ENCODE measurements at places on chromosomes 1 and 21. TPM values are rescaled to one million over a fixed set of nuclear protein-coding genes. Genes with fewer than 3 reads are reported as not detected.

RIPPLY3 gene
- total RNA-seq: not detected

- H3K4me1 ChIP-seq: peaks cover 19% of the 10 kb centered on the region
- no peaks in the 10 kb centered on the region for H3K36me3 ChIP-seq
- DNase-seq: no peak
- no peaks in the 10 kb centered on the region for H3K27me3 ChIP-seq
- H3K4me3 ChIP-seq: no peak overlapping the region
These were observed 3.6 kb upstream of the CAPN2 start for GRCh38 chr1:223708651-223709268.

MIXL1 gene
- total RNA-seq: not detected

DNA sequence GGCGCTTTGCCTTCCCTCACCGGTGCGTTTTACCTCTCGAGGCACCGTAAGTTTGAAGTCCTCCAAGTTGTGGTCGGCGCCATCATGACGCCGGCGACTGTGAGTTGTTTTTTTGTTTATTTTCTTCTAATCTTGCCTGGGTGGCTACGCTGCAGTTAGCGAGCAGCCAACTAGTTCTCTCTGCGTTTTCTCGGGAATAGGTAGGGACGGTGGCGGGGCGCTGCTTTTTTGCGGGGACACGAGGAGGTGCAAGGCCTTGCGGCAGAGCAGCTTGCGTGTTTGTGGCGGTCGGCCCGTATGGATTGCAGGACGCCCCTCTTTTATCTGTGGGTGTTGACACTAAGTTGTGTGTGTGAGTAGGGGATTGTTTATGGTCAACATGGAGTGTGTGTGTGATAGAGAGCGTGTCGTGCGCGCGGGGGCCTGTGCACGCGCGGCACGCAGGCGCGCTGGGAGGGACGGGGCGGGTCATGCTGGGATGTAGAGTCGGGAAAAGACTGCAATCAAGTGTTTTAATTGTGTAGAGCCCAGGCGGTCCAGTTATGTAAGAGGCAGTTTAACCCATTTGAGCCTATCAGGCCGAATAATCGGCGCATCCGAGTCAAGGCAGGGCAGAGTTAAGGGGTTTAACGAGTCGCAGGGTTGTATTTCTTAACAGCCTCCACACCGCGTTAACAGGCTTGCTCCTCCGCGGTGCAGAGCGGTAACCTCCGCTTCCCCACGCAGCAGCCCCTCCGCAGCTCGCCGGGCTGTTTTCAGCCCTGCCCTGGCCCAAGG lies 1.2 kb upstream of the NEGR1 start:
- peak; percentile 11 for DNase-seq
- H3K27me3 ChIP-seq: no peaks in the 10 kb centered on the region
- no peaks in the 10 kb centered on the region for H3K4me1 ChIP-seq
- H3K36me3 ChIP-seq: no peaks in the 10 kb centered on the region
- H3K4me3 ChIP-seq: peak overlapping the region; percentile 71

VANGL2 gene
- total RNA-seq: 0.13 TPM

DNA sequence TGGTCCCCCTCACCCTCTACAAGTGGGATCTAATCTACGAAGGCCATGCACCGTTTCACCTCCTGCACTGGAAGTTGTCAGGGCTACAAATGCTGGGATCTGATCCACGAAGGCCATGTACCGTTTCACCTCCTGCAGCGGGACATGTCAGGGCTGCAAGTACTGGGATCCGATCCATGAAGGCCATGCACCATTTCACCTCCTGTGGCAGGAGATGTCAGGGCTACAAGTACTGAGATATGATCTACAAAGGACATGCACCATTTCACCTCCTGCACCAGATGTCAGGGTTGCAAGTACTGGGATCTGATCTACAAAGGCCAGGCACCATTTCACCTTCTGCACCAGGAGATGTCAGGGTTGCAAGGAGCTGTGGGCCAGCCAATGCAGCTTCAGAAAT lies 7.0 kb downstream of the ALDH4A1 start:
- no peaks in the 10 kb centered on the region for H3K36me3 ChIP-seq
- H3K27me3 ChIP-seq: no peaks in the 10 kb centered on the region
- H3K27ac ChIP-seq: no peak overlapping the region
- no peak for DNase-seq
- no peaks in the 10 kb centered on the region for H3K4me1 ChIP-seq

- H3K4me3 ChIP-seq: peak overlapping the region; percentile 100
- DNase-seq: peak; percentile 61
- no peaks in the 10 kb centered on the region for H3K27me3 ChIP-seq
- H3K4me1 ChIP-seq: peaks cover 54% of the 10 kb centered on the region
- H3K27ac ChIP-seq: peak overlapping the region; percentile 99
- no peaks in the 10 kb centered on the region for H3K36me3 ChIP-seq
These were observed 1.5 kb downstream of the HIPK1 start for GRCh38 chr1:113930499-113931161.

DNA sequence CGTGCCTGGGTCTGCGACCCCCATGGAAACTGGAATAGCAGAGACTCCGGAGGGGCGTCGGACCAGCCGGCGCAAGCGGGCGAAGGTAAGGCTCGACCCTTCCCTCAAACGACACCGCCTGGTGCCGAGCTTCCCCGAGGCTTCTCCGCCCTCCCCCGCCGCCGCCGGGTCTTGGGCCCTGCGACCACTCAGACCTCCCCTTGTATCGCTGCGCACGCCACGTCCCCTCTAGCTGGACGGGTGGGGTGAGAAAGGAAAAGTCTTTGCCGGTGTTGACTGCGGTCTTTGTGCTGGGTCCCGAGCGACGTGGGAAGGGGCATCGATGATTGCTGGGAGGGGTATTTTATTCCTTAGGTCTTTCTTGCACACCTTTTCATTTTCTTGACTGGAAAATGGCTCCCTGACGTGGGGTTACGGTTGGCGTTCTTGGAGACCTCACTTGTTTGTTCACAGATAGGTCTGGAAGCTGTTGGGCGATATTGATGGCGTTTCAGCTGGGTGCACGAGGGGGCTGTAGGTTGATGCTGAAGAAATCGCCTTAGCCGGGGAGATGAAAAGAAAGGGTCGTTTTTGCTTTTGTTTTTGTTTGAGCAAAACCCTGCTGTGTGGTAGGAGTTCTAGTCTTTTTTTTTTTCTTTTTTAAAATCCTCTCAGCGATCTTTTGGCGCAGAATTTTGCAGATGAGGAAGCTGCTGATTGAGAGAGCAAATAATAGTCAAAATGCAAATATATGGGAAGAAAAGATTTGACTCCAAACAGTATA lies 776 bp downstream of the KDM1A start:
- peak; percentile 13 for DNase-seq
- peak overlapping the region; percentile 84 for H3K4me3 ChIP-seq
- H3K27ac ChIP-seq: peak overlapping the region; percentile 76
- peaks cover 14% of the 10 kb centered on the region for H3K4me1 ChIP-seq

Data from naive thymus-derived CD4-positive, alpha-beta T cell (primary cell).